ENCODE measurements at places on chromosomes 7 and 10.

DNA sequence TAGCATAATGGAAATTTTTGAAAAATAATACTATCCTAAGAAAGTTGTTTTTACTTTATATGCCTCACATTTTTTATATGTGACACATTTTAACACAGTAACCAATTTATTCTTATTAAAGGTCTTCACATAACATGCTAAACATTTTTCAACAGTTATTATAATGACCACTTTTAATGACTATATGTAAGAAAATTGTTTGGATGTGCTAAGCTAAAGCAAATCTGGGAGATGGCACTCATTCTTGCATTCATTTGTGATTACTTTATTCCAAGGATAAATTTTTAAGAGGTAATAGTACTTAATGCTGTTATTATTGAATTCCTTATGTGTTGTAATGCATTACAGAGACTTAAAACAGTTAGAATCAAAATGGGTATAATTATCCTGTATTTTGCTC, 88.1 kb downstream of the ANKIB1 start:
- no peak for DNase-seq

GRCh38 chr10:51767103-51767763, 67.8 kb upstream of the CSTF2T start:
- no peak for DNase-seq

DNA sequence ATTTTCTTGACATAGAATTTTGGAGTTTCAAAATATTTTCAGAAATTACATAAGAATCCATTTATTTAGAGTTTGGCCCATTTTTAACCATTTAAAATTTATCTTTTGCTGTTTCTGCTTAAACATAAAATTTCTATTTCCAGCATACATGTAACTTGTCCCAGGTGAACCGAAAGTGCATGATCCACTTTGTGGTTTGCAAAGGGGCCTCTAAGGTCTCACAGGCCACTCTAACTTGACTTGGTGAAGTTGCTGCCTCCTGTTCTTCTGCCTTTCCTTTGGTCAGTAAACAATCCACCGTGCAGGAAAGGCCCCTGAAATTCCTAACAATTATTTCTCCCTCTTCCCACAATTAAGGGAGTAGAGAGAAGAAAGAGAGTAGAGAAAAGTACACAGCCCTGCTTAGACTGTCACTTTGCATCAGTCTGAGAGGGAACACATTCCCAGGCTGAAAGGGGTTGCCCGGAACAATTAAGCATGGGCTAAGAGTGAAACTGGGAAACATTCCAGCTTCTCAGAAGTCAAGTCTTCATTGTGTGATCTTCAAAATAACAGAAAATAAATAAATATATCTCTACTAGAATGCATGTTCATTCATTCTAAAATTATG, 79.5 kb upstream of the SEMA3A start:
- DNase-seq, result no peak

DNA sequence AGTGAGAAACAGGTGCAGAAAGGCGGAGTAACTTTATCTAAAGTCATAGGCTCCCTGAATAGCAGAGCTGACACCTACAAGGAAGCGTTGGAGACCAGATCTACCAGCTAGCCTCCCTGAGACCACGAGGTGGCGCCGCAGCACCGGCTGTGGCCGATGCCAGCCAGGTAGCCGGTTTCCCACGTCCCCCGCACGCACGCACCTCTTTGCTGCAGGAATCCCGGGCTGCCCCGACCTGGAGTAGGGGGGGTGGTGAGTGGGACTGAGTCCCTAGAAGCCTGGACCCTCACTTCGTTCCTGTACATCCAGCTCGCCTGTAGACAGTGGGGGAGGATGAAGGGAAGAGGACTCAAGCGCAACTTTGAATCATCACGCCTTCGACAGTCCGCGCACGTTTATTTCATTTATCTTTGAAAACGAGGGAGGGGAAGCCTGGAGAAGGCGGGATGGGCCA, 3.7 kb downstream of the ELOVL3 start:
- DNase-seq, result peak; percentile 64

DNA sequence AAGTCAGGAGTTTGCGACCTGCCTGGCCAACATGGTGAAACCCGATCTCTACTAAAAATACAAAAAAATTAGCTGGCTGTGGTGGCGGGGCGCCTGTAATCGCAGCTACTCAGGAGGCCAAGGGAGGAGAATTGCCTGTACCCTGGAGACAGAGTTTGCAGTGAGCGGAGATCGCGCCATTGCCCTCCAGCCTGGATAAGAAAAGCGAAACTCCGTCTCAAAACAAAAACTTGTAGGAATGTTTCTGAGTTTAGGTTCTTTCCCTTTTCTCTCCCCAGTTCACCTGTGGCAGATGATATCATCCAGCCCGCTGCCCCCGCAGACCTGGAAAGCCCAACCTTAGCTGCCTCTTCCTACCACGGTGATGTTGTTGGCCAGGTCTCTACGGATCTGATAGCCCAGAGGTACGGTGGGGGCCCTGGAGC, 138.8 kb upstream of the BTBD16 start:
- no peak for DNase-seq

- no peak for DNase-seq
Observed at GRCh38 chr10:69636626-69637605, 6.9 kb downstream of the FAM241B start.
